ENCODE measurements at places on chromosomes 13 and 19.

- no peak for DNase-seq
Measured at GRCh38 chr13:66501181-66501580, 729.0 kb downstream of the PCDH9 start.

DNA sequence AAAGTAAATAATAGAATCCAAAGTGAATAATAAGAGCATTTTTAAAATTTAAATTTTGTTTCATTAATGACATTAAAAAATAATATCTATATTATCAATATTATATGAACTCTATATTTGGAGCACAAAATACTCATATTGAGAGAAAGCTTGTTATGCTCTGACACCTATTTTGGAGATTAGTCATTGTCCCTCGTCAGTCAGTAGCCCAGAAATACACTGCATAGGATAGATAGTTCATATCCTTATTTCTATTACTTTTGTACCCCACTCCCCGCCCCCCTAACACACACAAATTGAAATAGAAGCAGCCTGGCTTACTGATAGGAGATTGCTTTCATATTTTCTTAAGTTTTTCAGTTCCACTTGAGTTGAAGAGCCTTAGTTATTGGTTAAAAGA lies 652.8 kb downstream of the PCDH9 start:
- no peak for DNase-seq

DNA sequence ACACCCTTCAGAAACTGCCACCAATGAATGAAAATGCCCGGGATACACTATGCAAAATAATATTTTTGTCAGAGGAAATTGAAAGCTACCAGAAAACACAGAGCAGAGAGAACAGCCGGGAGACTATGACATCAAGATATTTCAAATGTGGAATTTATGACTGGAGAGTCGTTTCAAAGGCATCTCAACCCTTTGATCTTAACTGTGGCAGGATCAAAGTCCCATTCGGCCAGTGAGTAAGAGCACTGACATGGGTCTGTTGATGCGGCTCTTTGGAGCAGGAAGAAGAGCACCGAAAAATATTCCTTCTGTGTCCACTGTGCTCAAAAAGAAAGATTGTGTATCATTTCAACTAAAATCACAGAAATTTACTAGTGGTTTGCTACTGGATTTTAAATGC lies 201.9 kb downstream of the RFC3 start:
- DNase-seq, result no peak

DNA sequence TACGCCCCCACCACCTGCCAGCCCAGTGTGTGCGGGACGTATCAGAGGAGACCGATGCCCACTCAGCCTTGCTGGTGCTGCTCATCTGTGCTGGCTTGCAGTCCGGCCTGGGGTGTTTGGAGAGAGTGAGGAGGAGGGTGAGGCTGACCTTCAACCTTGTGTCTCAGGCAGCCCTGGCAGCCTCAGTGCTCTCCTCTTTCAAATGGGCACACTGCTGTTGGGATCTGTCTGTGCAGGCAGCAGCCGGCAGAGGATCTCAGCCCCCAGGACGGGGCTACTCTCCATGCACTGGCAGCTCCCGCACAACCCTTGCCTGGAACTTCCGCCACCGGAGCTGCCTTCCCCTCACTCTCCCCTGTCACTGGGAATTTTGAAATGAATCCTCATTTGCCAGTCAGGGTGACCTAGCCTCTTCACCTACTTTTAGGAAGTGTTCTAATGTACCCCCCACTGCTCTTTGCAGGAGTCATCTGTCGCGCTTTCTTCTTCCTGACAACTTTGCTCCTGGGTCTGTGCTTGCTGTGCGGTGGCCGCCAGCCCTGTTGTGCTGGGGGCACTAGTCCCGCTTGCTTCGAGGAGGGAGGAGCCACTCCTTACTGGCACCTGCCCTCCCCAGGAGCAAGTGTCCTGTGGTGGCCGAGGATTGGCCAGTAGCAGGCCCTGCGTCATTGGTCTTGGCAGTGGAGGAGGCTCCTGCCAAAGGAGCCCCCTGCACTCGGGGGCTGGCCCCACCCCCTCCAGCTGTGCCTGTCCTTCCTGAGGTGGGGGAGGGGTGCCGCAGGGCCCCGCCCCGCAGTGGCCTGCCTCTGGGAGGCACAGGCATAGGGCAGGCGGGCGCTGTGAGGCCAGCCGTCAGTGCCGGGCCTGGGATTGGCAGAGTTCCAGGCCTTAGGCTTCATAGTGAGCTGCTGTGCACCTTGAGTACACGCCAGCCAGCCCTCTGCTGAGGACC lies 53.4 kb downstream of the TSSK6 start:
- DNase-seq, result no peak

GRCh38 chr13:62704875-62705274 lies 1289.2 kb upstream of the PCDH20 start:
- no peak for DNase-seq

- peak; percentile 80 for DNase-seq
Measured at GRCh38 chr19:1470305-1471009, 8.6 kb downstream of the C19orf25 start.

- DNase-seq, result no peak
Measured at GRCh38 chr13:75225288-75226032, 256.5 kb downstream of the TBC1D4 start.

GRCh38 chr13:76769271-76769791 lies 116.9 kb downstream of the KCTD12 start:
- DNase-seq, result no peak

- no peak for DNase-seq
Measured at GRCh38 chr13:107461751-107462150, 753.6 kb downstream of the LIG4 start.

DNA sequence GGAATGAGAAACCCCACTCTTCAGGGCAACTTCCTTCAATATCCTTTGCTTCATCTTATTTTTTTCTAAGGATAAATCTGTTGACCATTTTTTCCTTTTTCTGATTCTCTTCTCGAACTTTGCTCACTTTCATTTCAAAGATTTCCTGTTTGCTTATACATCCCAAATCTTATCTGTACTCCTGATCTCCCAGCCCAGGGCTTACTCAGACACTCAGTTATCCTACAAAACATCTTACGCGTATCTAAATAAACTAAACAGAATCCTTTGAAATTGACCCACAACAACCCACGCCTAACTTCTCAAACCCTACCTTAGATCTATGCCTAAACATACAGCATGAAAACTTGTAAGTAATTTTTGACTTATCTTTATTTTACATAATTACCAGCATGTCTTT lies 179.2 kb downstream of the ABCC4 start:
- DNase-seq, result no peak

- DNase-seq, result no peak
Measured at GRCh38 chr19:38838208-38838985, 6.8 kb upstream of the ECH1 start.

DNA sequence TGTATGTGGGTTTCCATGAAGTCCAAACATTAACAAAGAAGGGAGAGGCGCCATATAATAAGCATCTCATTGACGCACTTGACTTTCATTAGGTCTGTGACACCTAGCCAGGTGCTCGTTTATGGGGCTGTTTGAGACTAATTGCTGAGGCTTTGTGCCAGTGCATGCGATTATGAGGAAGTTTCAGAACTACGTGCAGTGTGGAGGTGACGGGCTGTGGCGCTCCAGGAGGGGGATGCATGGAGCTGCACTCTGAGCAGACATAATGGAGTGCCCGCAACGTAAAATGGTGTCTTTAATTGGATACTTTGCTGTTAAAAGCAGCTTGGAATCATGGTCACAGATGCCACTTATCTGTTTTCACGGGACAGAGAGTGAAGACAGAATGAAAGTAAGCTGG lies 223.2 kb downstream of the FGF9 start:
- peak; percentile 55 for DNase-seq

DNA sequence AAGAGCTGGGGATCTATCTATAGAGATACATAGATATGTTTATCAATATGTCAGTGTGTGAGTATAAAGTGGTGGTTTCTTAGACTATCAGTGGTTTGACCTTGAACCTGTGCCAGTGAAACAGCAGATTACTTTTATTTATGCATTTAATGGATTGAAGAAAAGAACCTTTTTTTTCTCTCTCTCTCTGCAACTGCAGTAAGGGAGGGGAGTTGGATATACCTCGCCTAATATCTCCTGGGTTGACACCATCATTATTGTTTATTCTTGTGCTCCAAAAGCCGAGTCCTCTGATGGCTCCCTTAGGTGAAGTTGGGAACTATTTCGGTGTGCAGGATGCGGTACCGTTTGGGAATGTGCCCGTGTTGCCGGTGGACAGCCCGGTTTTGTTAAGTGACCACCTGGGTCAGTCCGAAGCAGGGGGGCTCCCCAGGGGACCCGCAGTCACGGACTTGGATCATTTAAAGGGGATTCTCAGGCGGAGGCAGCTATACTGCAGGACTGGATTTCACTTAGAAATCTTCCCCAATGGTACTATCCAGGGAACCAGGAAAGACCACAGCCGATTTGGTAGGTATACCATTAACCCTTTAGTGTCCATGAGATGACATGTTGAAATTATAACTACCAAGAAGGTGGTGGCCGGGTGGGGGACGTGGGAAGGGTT lies 880 bp downstream of the FGF9 start:
- DNase-seq, result no peak

DNA sequence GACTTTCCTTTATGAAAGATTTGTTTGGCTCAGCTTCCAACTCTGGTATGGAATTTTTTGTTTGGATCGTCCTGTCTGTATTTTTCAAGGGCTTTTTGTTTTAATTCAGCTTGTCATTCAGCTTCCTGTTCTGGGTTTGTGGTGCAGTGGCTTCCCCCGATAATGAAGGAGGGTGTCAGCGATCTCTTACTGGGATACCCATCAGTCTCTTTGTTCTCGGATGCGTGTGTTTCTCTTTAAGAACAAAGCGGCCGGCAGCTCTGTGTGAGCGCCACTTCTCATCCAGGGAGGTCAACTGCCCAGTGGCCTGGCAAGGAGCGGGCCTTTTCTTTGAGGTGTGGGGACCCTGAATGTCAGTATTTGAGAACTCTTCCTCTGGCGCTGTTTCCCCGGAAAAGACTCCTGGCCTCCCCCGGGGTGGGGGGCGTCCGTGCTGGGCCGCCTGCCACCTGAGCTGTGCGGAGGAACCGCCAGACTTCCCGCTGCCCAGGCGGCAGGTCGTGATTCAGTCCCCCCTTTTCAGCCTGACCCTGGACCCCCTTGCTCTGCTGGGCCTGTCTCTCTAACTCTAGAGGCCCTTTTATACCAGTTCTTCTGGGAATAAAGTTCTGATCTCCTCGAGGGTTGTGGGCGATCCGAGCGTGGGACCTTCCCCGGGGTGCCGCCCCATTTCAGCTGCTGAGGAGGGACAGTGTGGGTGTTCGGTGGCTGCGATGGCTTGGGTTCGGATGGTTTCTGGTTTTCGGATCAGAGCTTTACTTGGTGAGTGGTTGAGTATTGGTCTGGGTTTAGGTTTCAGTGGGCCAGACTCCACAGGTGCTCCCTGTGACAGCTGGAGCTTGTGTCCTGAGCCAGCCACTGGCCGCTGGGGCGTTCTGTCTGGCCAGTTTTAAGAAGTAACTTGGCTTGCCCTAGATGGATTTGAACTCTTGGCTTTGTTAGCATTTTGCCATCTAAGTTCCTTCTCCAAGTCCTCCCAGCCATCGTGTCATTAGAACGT lies 3.4 kb downstream of the SF3A2 start:
- no peak for DNase-seq
